ENCODE measurements at places on chromosomes 1 and 21.
A peak's percentile ranks its signal among the peaks of the same experiment; 100 is the strongest.

GRCh38 chr1:209813902-209814301, 8.0 kb upstream of the IRF6 start:
- peaks cover 26% of the 10 kb centered on the region for H3K27me3 ChIP-seq
- H3K4me1 ChIP-seq: no peaks in the 10 kb centered on the region
- no peak overlapping the region for H3K27ac ChIP-seq
- no peaks in the 10 kb centered on the region for H3K36me3 ChIP-seq

DNA sequence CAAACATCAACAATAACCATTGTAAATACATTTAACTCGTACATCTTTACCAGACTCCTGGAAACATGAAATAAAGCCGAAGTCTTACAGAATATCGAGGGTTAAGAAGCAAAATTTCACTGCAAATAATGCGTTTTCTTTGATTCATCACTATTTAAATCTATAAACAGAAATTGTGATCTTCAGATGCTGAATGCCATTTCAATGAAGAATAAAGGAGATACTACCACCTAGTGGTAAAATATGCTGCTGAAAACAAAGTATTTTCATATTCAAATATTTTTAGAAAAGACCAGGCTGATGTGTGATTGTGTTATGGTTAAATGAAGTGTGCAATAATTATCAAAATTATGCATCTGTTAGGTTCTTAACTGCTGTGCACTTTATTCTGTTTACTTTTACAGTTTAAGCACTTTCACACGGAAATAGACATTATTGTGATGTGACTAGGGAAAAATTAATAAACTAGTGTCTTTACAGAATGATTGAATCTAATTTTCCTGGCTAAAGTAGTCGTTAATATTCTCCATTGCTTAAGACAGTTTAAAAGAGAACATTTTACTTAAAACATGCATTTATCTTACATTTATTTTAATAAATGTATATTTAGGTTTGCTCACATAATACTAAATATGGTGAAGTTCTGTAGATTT, 1093.1 kb downstream of the MRPL39 start:
- H3K36me3 ChIP-seq: no peaks in the 10 kb centered on the region
- H3K27ac ChIP-seq: no peak overlapping the region
- no peaks in the 10 kb centered on the region for H3K4me1 ChIP-seq
- no peak overlapping the region for H3K4me3 ChIP-seq

DNA sequence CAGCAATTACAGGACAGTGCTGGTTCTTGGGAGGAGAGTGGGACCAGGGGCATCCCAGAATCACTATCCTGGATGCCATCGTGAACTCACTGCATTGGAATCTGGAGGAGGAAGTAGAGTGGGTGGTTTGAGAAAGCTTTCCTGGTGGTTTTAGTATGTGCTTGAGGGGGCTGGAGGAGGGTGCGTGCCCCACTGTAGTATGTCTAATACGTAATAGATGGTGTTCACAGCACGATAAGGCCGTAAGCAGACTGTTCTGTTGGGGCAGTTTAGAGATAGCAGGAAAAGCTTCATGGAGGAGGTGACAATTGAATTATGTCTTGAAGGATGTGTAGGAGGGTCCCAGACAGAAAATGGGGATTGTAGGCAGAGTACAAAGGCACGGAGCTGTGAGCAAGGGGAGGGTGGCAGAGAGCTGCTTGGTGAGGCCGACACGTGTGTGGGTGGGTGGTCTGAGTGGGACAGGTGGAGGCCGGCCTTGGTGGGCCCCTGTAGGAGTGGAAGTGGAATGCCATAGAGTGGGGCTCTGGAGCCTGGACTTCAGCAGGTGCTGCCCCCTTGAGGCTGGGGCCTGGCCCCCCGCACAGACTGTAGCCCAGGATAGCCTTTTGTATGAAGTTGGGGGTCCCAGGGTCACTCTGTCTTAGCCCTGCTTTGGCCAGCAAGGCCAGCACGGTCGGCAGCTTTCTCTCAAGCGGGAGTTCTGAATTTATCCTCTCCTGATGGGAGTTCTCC, 37.0 kb downstream of the IL6R start:
- DNase-seq: no peak
- H3K27me3 ChIP-seq: peaks cover 7% of the 10 kb centered on the region
- H3K4me3 ChIP-seq: no peak overlapping the region
- peaks cover 7% of the 10 kb centered on the region for H3K4me1 ChIP-seq
- no peak overlapping the region for H3K27ac ChIP-seq
- no peaks in the 10 kb centered on the region for H3K36me3 ChIP-seq

DNA sequence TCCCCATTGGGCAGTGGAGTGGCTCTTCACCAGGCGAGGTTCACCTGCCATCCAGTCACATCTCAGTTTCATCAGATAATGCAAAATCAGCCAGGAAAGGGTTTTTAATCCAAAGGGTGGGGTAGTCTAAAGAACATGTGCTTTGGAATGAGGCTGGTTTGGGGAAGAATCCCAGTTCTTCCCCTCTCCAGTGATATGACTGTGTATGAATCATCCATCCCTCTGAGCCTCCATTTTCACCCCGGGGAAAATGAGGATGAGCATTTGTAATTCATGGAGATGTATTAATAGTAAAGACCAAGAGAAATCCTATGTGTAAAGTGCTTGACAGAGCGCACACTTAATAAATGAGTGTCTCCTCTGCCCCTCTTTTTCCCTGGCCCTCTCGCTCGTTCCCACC, 215.1 kb upstream of the FGGY start:
- peaks cover 9% of the 10 kb centered on the region for H3K4me1 ChIP-seq
- no peak overlapping the region for H3K27ac ChIP-seq
- no peak overlapping the region for H3K4me3 ChIP-seq
- no peaks in the 10 kb centered on the region for H3K27me3 ChIP-seq

DNA sequence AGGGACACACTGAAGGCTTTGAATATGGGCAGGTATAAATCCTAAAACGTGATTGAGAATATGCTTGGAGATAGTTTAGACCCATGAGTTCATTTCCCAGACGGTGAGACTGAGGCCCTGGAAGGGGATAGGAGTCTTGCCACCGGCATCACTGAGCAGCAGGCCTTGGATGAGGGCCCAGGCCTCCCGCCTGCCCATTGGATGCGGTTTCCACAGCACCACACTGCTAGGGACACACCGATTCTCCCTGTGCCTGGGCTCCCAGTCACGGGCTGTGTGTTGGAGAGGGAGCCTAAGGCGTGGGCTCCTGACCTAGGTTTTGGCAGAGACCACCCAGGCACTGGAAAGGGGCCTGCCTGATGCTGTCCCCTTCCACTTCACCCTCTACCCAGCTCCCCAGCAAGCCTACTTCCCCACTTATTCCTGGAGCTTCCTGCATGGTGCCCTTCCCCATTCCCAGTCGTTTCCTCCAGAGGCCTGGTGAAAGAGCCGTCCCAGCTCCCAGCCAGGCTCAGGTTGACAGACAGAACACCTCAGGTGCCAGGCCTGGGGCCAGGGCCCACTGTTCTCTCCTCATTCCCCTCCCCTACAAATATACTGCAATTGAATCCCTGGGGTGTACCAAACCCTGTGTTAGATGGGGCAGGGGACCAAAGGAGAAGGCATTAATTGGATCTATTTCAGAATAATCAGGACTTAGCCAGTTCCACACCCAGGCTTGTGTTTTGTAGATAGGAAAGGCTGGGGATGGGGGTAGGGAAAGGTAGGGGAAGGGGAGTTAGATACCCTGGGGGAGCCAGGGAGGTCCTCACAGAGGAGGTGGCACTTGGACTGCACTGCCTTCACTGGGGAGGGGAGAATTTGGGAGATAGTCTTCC, 3.4 kb downstream of the FOXO6 start:
- peaks cover 54% of the 10 kb centered on the region for H3K27me3 ChIP-seq
- H3K4me3 ChIP-seq: no peak overlapping the region
- peaks cover 31% of the 10 kb centered on the region for H3K4me1 ChIP-seq

DNA sequence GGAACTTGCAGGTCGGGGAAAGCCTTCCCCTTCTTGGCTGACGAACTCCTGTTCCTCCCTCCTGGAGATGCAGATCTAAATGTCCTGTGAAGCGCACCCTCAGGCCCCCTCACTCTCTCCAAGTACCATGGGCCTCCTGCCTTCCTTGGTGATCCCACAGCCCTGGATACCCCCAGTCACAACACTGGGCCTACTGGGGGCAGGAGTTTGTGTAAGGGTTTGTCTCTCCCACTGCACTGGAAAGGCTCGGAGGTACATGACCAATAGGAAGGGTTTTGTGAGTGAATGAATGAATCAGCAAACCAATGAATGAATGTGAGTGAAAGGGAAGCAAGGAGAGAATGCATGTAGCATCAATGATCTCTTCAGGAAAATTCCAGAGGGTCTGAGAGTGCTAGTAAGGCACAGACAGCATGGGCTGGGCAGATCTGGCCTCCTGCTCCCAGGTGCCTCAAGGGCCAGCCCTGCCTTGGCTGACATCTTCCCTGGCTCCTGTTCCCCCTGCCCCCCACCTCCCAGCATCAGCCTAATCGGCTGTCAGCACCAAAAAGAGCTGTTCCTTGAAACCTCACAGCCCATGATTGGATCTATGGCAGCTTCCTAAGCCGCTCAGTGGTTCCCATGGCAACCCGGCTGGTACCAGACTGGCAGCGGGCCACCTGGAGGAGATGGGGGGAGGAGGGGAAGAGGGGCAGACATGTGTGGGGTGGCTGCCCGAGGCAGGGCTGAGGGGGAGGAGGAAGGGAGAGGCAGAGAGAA, 95.8 kb downstream of the VWA5B1 start:
- DNase-seq: no peak
- H3K27ac ChIP-seq: no peak overlapping the region
- no peaks in the 10 kb centered on the region for H3K4me1 ChIP-seq
- no peaks in the 10 kb centered on the region for H3K36me3 ChIP-seq
- H3K27me3 ChIP-seq: peaks cover 58% of the 10 kb centered on the region

- DNase-seq: no peak
- H3K36me3 ChIP-seq: no peaks in the 10 kb centered on the region
Observed at GRCh38 chr1:193634876-193635275, 448.5 kb upstream of the B3GALT2 start.

DNA sequence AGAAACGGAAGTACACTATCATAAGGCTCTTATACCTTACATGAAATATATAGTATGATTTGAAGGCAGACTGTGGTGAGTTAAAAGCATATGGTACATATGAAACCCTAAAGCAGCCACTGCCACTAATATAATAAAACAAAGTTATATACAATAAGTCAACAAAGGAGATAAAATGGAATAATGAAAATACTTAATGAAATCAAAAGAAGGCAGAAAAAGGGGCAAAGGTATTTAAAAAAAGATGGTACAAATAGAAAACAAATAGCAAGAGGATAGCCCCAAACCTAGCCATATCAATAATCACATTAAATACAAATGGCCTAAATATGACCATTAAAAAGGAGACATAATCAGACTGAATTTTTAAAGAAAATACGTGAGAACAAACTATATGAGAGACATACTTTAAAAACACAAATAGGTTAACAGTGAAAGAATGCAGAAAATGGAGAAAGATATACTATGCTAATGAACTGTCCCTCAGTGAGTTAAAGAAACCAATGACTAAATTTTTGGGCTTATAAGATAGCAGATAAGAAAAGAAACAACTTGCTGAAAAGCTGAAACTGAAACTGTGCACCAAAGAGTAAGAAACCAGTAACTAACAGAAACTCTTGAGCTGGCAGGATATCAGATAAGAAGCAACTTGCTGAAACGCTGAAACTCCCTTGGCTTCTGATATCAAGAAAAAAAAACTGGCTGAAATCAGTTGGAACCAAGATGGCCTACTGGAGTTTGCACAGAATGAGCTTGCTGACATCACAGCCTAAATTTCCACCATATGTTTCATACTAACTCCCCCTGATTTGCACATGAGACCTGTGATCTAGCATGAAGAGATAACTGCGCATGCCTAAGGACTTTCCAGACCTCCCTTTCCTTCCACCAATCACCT, 44.3 kb upstream of the IL10 start:
- no peaks in the 10 kb centered on the region for H3K27me3 ChIP-seq
- H3K36me3 ChIP-seq: peaks cover 7% of the 10 kb centered on the region
- H3K4me1 ChIP-seq: peaks cover 53% of the 10 kb centered on the region
- H3K27ac ChIP-seq: peak overlapping the region; percentile 49
- DNase-seq: no peak
- no peak overlapping the region for H3K4me3 ChIP-seq

GRCh38 chr1:68157416-68157815, 74.9 kb downstream of the WLS start:
- H3K4me1 ChIP-seq: peaks cover 9% of the 10 kb centered on the region
- no peaks in the 10 kb centered on the region for H3K36me3 ChIP-seq
- peaks cover 12% of the 10 kb centered on the region for H3K27me3 ChIP-seq
- no peak for DNase-seq
- no peak overlapping the region for H3K27ac ChIP-seq

GRCh38 chr1:151776665-151777062, 13.4 kb upstream of the MRPL9 start:
- no peak overlapping the region for H3K4me3 ChIP-seq
- no peaks in the 10 kb centered on the region for H3K4me1 ChIP-seq
- no peak for DNase-seq
- H3K27ac ChIP-seq: no peak overlapping the region
- H3K27me3 ChIP-seq: no peaks in the 10 kb centered on the region
- peaks cover 33% of the 10 kb centered on the region for H3K36me3 ChIP-seq

DNA sequence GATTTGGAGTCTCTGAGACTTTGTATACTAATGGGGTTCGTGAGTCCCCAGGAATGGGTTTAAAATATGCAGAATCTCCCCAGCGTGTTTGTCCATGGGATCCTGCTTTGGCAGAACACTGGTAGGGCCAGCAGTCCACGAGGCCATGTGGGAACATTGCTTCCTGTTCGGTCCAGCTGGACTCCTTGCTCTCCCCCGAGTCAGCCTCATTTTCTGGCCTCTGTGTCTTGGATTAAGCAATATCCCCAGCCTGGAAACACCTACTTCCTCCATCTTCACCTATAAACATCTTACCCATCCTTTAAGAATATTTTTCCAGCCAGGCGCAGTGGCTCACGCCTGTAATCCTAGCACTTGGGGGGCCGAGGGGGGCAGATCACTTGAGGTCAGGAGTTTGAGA, 142.4 kb downstream of the NAV1 start:
- no peaks in the 10 kb centered on the region for H3K36me3 ChIP-seq
- no peaks in the 10 kb centered on the region for H3K4me1 ChIP-seq
- no peak for DNase-seq
- H3K27ac ChIP-seq: no peak overlapping the region
- no peaks in the 10 kb centered on the region for H3K27me3 ChIP-seq

GRCh38 chr1:58883888-58884482, 100.1 kb upstream of the JUN start:
- H3K4me1 ChIP-seq: peaks cover 39% of the 10 kb centered on the region
- H3K36me3 ChIP-seq: no peaks in the 10 kb centered on the region

GRCh38 chr1:91591175-91591974, 90.7 kb downstream of the CDC7 start:
- H3K27me3 ChIP-seq: peaks cover 7% of the 10 kb centered on the region
- peak overlapping the region; percentile 38 for H3K4me3 ChIP-seq
- no peaks in the 10 kb centered on the region for H3K36me3 ChIP-seq
- H3K27ac ChIP-seq: no peak overlapping the region
- H3K4me1 ChIP-seq: peaks cover 8% of the 10 kb centered on the region

- no peak overlapping the region for H3K27ac ChIP-seq
- H3K4me3 ChIP-seq: no peak overlapping the region
- no peaks in the 10 kb centered on the region for H3K4me1 ChIP-seq
- no peak for DNase-seq
- peaks cover 8% of the 10 kb centered on the region for H3K27me3 ChIP-seq
Observed at GRCh38 chr1:30476911-30477459, 246.4 kb downstream of the MATN1 start.
